ENCODE measurements at places on chromosomes 1 and 21.

DNA sequence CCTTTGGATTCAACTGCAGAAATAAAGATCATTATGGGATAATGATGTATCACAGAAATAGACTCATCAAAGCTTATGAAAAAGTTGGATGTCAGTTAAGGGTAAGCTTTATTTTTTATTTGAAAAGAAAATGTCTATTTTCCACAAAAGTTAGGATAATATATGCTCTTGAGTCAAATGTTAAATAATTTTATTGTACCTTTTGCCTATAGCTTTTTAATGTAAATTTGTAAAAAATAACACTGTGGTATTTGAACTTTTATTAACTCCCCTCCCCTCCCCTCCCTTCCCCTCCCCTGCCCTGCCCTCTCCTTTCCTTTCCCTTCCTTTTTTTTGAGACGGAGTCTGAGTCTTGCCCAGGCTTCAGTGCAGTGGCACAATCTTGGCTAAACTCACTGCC is 24.9 kb downstream of the MORC3 start:
- no peak for DNase-seq

- no peak for DNase-seq
Observed at GRCh38 chr1:219086956-219087469, 86.7 kb upstream of the LYPLAL1 start.

- no peak for DNase-seq
Observed at GRCh38 chr1:203486618-203487370, 7.2 kb upstream of the OPTC start.

DNA sequence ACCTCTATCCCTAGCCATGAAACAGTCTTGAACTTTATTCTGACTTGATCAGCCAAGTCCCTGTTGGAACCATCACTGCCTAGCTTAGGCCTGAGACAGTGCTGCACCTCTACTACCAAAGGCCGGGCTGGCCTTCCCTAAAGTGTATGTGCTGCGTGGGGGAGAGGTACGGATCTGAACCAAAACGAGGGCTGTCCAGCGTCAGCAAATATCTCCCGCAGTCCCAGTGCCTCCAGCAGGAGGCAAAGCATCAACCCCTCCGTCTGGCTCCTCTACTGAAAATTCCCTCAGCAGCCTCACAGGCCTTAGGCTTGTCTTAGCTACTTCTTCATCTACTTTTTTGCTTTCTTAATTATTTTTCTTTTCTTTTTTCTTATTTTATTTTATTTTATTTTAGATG is 33.3 kb upstream of the KIF26B start:
- no peak for DNase-seq

GRCh38 chr1:222242492-222242891 is 305.4 kb downstream of the HHIPL2 start:
- no peak for DNase-seq

- DNase-seq, result no peak
Observed at GRCh38 chr1:201108614-201109013, 3.6 kb downstream of the CACNA1S start.

DNA sequence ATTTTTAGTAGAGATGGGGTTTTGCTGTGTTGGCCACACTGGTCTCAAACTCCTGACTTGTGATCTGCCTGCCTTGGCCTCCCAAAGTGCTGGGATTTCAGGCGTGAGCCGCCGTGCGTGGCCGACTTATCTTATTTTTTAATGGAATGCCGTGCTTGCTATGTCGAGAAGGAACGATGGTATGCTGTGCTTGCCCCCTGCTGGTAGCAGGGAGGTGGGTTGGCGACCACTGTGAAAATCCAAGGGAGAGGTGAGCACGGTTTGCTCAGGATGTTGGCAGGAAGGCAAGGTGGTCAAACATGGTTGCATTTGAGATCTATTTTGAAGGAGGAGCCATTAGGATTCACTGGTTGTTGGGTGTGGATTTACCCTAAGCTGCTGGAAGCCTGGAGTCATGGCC is 45.8 kb upstream of the RCC2 start:
- no peak for DNase-seq
